ENCODE measurements at places on chromosomes 11 and 22.

DNA sequence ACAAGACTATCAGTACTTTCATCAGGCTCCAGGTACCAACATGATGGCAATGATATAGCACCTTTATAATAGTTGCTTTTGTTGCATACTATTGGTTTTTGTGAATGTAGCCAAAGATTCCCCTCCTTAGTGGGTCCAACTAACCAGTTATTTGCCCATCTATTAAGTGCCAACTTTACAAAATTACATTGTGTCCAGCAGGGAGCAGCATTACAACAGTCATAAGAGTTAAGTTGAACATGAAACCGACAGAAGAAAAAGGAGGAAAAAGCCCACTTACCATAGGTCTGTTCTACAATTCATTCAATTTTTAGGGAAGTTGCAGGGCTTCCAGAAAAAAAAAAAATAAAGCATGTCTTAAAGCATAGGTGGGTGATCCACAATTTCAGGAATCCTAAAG, 21.6 kb downstream of the IMMP1L start:
- DNase-seq: peak; percentile 63

GRCh38 chr11:13287036-13287435, 9.4 kb downstream of the BMAL1 start:
- DNase-seq: no peak

DNA sequence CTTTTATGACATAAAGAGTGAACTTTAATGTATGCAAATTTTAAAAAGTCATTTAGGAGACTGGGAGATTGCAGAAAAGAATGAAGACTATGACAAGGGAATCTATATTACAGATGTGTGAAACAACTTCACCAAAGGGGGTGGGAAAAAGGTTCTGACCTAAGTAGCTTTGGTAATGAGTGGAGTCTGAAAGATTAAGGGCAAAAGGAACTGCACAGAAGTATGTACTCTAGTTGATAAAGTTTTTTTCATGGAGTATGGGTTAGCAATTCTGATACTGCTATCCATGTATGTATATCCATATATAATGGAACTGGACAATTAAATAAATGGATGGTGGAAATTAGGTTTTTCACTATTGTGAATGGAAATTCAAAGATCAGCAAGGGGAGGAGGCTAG, 9.2 kb downstream of the CKAP5 start:
- peak; percentile 25 for DNase-seq

DNA sequence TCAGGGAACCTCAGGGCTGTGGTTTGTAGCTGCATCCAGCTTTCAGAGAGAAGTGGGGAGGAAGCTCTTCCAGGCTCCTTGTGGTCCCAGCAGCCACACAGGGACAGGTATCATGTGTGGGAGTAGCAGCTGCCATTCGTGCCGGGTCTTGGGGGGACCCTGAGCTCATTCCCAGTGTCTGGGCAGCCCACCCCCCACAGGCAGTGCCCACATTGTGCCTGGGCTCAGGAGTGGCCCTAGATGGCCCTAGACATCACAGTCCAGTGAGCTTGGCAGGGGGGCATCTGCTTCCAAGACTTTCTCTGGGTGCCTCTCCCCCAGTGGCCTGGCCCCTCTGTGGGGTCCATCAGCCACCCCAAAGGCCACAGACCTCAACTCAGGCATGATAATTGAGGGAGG, 619.7 kb downstream of the BRD1 start:
- DNase-seq: no peak

DNA sequence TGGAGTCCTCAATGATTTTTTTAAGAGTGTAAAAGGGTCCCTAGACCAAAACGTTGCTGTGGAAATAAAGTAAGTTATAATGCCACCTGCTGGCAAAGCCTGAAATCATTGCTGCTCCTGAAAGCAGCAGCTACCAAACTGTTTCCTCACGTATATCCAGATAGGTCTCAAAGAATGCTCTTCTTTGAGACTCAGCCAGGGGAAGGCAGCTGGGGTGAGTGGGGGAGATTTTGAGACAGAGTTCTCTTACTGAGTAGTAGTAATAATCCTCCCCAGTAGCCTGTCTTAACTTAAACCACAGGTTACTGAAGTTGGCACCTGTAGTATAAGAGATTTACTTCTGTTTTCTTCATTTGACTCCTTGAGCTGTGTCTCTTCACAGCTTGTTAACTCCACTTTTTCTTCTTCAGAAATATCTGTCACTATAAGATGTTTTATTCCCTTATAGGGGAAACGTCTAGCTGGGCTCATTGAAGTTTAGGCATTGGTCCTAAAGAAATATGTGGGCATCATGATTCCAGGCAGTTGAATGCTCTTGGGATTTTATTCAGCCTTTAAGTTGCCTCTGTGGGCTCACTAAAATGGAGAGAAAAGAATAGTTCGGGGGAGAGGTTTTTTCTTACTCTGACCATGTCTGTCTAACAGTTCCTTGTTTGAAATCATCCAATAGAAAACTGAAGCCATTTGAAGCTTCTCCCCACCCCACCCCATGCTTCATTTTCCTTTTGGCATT, 77.9 kb downstream of the BTBD10 start:
- DNase-seq: peak; percentile 49
